Osteocyte (in vitro differentiated cells): ENCODE measurements at places on chromosomes 13 and 19. TPM values are rescaled to one million over a fixed set of nuclear protein-coding genes. Genes with fewer than 3 reads are reported as not detected.

GRCh38 chr13:102311901-102312300 lies 89.9 kb downstream of the FGF14 start:
- no peak for DNase-seq
- no peak overlapping the region for H3K27ac ChIP-seq
- peaks cover 3% of the 10 kb centered on the region for H3K4me1 ChIP-seq
- peaks cover 13% of the 10 kb centered on the region for H3K27me3 ChIP-seq
- H3K4me3 ChIP-seq = no peak overlapping the region

GRCh38 chr19:28345811-28346210 lies 867.1 kb downstream of the UQCRFS1 start:
- no peaks in the 10 kb centered on the region for H3K27me3 ChIP-seq
- H3K4me1 ChIP-seq = no peaks in the 10 kb centered on the region
- no peak overlapping the region for H3K27ac ChIP-seq
- no peaks in the 10 kb centered on the region for H3K36me3 ChIP-seq
- no peak for DNase-seq
- H3K4me3 ChIP-seq = no peak overlapping the region

- H3K27me3 ChIP-seq = no peaks in the 10 kb centered on the region
- DNase-seq = no peak
- H3K4me3 ChIP-seq = no peak overlapping the region
These were observed 453.5 kb downstream of the TDRD3 start for GRCh38 chr13:60850526-60850925.

GRCh38 chr13:69291292-69291906 lies 816.2 kb upstream of the ATXN8OS start:
- no peak overlapping the region for H3K4me3 ChIP-seq
- H3K27ac ChIP-seq = no peak overlapping the region
- H3K4me1 ChIP-seq = no peaks in the 10 kb centered on the region
- H3K27me3 ChIP-seq = no peaks in the 10 kb centered on the region
- H3K36me3 ChIP-seq = no peaks in the 10 kb centered on the region

- H3K4me3 ChIP-seq = peak overlapping the region; percentile 86
- H3K4me1 ChIP-seq = peaks cover 39% of the 10 kb centered on the region
- H3K27me3 ChIP-seq = no peaks in the 10 kb centered on the region
- DNase-seq = no peak
- H3K36me3 ChIP-seq = no peaks in the 10 kb centered on the region
These were observed 257.5 kb upstream of the STARD13 start for GRCh38 chr13:33543089-33543459.

GRCh38 chr13:112675366-112675756 lies 14.5 kb upstream of the ATP11A start:
- peaks cover 44% of the 10 kb centered on the region for H3K27me3 ChIP-seq
- H3K27ac ChIP-seq = no peak overlapping the region
- no peak overlapping the region for H3K4me3 ChIP-seq
- no peaks in the 10 kb centered on the region for H3K36me3 ChIP-seq
- no peaks in the 10 kb centered on the region for H3K4me1 ChIP-seq

DNA sequence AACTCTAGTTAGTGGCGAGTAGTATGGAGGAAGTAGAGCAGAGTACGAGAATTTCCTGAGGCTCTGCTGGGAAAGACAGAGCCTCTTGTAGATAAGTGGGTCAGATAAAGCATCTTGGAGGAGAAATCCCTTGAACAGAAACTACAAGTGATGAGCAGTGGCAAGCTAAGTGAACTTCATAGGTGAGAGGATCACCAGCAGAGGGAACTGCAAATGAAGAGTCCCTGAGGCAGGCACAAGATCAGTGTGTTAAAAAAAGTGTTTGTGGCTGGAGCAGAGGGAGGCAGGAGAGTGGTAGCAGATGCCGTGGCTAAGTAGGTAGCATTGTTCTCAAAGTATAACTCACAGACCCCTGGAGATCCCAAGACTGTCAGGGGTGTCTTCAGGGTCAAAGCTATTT lies 437.6 kb downstream of the HS6ST3 start:
- no peak overlapping the region for H3K27ac ChIP-seq
- H3K27me3 ChIP-seq = no peaks in the 10 kb centered on the region
- H3K4me1 ChIP-seq = no peaks in the 10 kb centered on the region
- H3K36me3 ChIP-seq = no peaks in the 10 kb centered on the region
- no peak for DNase-seq

DNA sequence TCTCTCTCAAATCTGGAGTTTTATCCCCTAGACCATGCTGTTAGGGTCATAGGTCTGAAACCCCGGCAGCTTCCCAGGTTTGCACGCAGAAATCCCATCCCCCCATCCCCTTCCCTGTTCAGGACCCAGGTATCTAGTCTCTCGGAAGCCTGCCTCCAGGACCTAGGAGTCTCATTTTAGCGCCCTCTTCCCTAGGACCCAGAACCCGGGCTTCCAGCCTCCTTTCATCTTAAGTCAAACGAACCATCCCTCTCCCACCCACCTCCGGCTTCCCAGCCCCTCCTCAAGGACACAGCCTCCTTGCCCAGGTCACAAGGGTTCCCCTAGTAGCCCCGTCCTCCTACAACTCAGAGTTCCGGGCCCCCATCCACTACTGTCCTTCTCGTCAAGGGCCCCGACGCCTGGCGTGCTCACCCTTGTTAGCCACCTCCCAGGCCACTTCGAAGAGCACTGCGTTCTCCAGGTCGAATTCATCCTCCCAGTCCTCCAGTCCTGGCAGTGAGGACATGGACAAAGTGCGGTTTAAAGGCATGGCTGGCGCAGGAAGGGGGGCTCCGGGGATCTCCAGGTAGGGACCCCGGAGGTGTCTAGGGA lies 431 bp downstream of the GYS1 start:
- DNase-seq = no peak
- no peaks in the 10 kb centered on the region for H3K27me3 ChIP-seq
- peak overlapping the region; percentile 89 for H3K27ac ChIP-seq
- peaks cover 25% of the 10 kb centered on the region for H3K4me1 ChIP-seq
- peaks cover 9% of the 10 kb centered on the region for H3K36me3 ChIP-seq

GRCh38 chr13:23377983-23378632 lies 55.4 kb downstream of the SACS start:
- H3K27ac ChIP-seq = peak overlapping the region; percentile 91
- no peak for DNase-seq
- H3K36me3 ChIP-seq = no peaks in the 10 kb centered on the region
- H3K4me3 ChIP-seq = peak overlapping the region; percentile 10
- H3K4me1 ChIP-seq = peaks cover 57% of the 10 kb centered on the region

- no peak overlapping the region for H3K27ac ChIP-seq
- no peak overlapping the region for H3K4me3 ChIP-seq
- no peaks in the 10 kb centered on the region for H3K27me3 ChIP-seq
These were observed 27.6 kb downstream of the CSNK1G2 start for GRCh38 chr19:1968279-1969175.

DNA sequence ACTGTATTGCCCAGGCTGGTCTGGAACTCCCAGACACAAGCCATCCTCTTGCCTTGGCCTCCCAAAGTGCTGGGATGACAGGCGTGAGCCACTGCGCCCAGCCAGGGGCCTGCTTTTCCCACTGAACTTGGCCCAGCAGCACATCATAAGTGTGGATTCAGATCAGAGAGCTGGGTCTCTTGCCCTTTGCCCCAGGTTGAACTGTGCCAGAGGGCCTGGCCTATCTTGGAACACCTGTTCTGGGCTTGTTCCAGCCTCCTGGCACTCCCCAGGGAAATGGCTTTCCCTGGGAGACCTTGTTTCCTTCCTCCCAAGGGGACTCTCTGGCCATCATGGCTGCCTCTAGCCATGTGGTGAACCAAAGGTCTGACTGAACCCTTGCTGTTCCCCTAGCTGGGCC lies 3.4 kb downstream of the CC2D1A start:
- H3K27ac ChIP-seq = no peak overlapping the region
- H3K4me3 ChIP-seq = no peak overlapping the region
- H3K36me3 ChIP-seq = peaks cover 12% of the 10 kb centered on the region
- DNase-seq = no peak

- H3K4me1 ChIP-seq = peaks cover 13% of the 10 kb centered on the region
- peak within 1 kb of the TSS; percentile 87 for H3K27ac ChIP-seq
- DNase-seq = peak; percentile 95
- H3K4me3 ChIP-seq = peak within 1 kb of the TSS; percentile 90
- H3K27me3 ChIP-seq = peaks cover 7% of the 10 kb centered on the region
These were observed at the start of gene NR2C2AP for GRCh38 chr19:19203012-19203856. Gene NR2C2AP (minus strand): TSS chr19:19203414. CDS start chr19:19203060, 354 bp downstream.

GRCh38 chr13:106850973-106851650 lies 283.2 kb upstream of the ARGLU1 start:
- H3K4me3 ChIP-seq = no peak overlapping the region
- DNase-seq = no peak
- H3K4me1 ChIP-seq = peaks cover 17% of the 10 kb centered on the region
- no peaks in the 10 kb centered on the region for H3K27me3 ChIP-seq
- no peak overlapping the region for H3K27ac ChIP-seq
- no peaks in the 10 kb centered on the region for H3K36me3 ChIP-seq

DNA sequence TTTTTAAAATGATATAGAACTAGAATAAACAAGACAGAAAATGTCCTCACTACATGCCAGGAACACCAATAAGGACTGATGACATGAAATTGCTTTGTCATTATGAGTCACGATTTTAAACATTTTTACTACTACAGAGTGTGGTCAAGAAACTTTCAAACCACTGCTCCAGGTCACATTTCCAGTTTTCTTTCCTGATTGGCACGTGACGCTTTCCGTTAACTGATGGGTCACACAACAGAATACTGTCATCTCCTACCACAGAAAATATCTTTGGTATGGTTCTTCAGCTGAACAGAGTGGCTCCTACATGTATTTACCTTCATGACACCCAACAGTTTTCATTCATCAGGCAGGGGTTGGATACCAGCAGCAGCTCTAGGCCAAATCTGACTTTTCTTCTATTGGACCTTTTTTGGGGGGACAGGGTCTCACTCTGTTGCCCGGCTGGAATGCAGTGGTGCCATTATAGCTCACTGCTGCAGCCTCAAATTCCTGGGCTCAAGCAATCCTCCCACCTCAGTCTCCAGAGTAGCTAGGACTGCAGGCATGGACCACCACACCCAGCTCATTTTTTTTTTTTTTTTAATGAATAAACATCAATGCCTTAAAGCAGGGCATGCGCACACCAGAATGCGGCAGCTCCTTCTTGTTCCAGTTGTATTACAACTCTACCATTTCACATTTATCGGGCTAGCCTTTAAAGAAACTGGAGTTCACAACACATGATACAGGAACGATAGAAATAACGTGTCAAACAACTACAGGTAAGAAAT lies 147.4 kb downstream of the RNF17 start:
- DNase-seq = no peak
- peaks cover 11% of the 10 kb centered on the region for H3K4me1 ChIP-seq
- H3K27me3 ChIP-seq = no peaks in the 10 kb centered on the region
- peak overlapping the region; percentile 56 for H3K27ac ChIP-seq
- no peak overlapping the region for H3K4me3 ChIP-seq
- H3K36me3 ChIP-seq = peaks cover 12% of the 10 kb centered on the region

- peaks cover 35% of the 10 kb centered on the region for H3K27me3 ChIP-seq
- H3K36me3 ChIP-seq = no peaks in the 10 kb centered on the region
- H3K27ac ChIP-seq = no peak overlapping the region
- no peak overlapping the region for H3K4me3 ChIP-seq
These were observed 84.5 kb downstream of the DCLK1 start for GRCh38 chr13:36046672-36047071.

DNA sequence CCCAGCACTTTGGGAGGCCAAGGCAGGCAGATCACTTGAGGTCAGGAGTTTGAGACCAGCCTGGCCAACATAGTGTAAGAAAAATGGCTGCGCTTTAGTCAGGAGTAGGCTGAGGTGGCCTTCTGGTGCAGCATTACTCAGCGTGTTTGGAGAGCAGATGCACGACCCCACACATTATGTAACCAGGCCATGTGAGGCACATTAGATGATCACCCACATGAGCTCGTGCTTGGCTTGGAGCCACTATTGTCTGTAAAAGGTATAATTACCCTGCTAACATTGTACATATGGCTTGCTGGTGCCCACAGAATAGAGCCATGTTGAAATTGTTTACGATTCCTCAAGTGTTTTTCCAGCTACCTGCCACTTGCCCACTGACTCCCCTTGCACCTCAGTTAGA lies 24.0 kb upstream of the SCEL start:
- no peak overlapping the region for H3K27ac ChIP-seq
- peaks cover 5% of the 10 kb centered on the region for H3K27me3 ChIP-seq
- H3K4me1 ChIP-seq = peaks cover 3% of the 10 kb centered on the region
- H3K4me3 ChIP-seq = no peak overlapping the region
- H3K36me3 ChIP-seq = no peaks in the 10 kb centered on the region

DNA sequence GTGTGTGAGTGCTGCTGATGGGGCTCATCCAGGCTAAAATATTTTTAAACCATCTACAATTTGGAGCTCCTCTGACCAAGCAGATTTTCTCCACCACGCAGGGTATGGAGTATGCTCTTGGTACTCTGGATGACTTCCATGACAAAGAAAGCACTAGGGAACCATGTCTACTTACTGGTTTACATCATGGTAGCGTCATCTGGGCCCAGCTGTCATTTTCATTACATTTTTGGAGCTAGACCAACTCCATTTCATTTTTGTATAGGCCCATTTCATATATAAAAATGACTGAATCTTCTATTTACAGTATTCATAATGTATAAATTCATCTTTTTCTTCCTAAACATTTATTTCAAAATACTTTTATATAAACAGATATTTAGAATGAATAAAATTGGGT lies 184.4 kb downstream of the DNAJC3 start:
- H3K27me3 ChIP-seq = no peaks in the 10 kb centered on the region
- no peak overlapping the region for H3K27ac ChIP-seq
- peaks cover 7% of the 10 kb centered on the region for H3K4me1 ChIP-seq
- H3K36me3 ChIP-seq = peaks cover 21% of the 10 kb centered on the region

- DNase-seq = no peak
- H3K4me1 ChIP-seq = peaks cover 5% of the 10 kb centered on the region
- H3K27ac ChIP-seq = peak overlapping the region; percentile 46
- H3K36me3 ChIP-seq = peaks cover 48% of the 10 kb centered on the region
- H3K27me3 ChIP-seq = no peaks in the 10 kb centered on the region
- no peak overlapping the region for H3K4me3 ChIP-seq
These were observed 24.3 kb downstream of the ERCC5 start for GRCh38 chr13:102869948-102870676.

- no peak for DNase-seq
- H3K4me3 ChIP-seq = no peak overlapping the region
- no peaks in the 10 kb centered on the region for H3K36me3 ChIP-seq
- peaks cover 80% of the 10 kb centered on the region for H3K27me3 ChIP-seq
These were observed 4.7 kb upstream of the GJB2 start for GRCh38 chr13:20197361-20197834.

DNA sequence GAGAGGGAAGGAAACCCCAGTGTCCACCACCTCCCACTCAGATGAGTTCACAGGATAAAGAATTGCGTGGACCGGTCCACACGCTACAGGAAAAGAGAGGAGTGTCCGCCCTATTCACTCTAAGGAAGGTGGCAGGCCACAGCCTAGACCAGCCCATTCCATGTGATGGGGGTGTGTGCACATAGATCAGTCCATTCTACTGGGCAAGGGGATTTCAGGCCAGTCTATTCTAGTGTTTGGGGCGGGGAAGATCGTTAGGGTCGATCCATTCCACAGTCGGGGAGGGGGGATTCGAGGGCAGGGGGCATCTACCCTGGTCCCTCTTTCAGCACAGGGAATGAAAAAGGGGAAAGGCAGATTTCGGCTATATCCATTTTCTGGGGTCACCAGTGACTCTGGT lies 7.8 kb downstream of the FIZ1 start:
- peaks cover 9% of the 10 kb centered on the region for H3K4me1 ChIP-seq
- H3K36me3 ChIP-seq = peaks cover 27% of the 10 kb centered on the region
- no peak for DNase-seq

TPRX1 gene
- not detected in 2 replicates for total RNA-seq

CYTH2 gene
- 92.1 and 107 TPM in 2 replicates for total RNA-seq

RPL21 gene
- total RNA-seq = 756 and 802 TPM in 2 replicates

GNG8 gene
- not detected in 2 replicates for total RNA-seq

CRX gene
- not detected in 2 replicates for total RNA-seq

TMEM86B gene
- total RNA-seq = 2.9 and 3.2 TPM in 2 replicates

FFAR1 gene
- total RNA-seq = not detected in 2 replicates

FOXO1 gene
- 8.6 and 10.0 TPM in 2 replicates for total RNA-seq

PSG2 gene
- total RNA-seq = not detected in 2 replicates

PGLYRP1 gene
- total RNA-seq = not detected in 2 replicates

ACP5 gene
- total RNA-seq = 1.3 and 1.6 TPM in 2 replicates

OR7D2 gene
- 0.86 and 1.1 TPM in 2 replicates for total RNA-seq

CD22 gene
- not detected in 2 replicates for total RNA-seq

B3GNT8 gene
- total RNA-seq = 0.35 and 1.5 TPM in 2 replicates

CAMSAP3 gene
- total RNA-seq = 0.57 and 1.1 TPM in 2 replicates

LHB gene
- not detected in 2 replicates for total RNA-seq
